ENCODE measurements at places on chromosomes 4 and X. TPM values are rescaled to one million over a fixed set of nuclear protein-coding genes. Genes with fewer than 3 reads are reported as not detected.
A peak's percentile ranks its signal among the peaks of the same experiment; 100 is the strongest.

DNA sequence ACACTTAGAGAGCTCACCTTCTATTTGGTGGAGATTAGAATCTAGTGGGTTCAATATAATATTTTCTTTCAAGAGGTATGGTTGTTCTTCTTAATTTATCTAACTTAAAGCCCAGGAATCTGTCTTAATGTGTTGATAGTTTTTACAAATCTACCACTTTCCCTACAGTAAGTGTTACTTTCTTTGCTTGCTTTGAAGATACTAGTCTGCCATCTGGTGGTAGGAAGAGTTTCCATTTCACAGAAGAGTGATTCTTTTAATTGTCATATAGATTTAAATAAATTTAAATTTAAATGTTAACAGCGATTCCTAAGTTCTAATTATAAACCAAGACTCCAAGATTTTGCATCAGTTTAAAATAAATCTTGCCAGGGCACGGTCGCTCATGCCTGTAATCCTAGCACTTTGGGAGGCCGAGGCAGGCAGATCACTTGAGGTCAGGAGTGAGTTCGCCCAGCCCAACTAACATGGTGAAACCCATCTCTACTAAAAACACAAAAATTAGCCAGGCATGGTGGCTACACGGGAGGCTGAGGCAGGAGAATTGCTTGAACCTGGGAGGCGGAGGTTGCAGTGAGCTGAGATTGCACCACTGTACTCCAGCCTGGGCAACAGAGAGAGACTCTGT lies 43.5 kb downstream of the NUDT9 start:
- H3K4me1 ChIP-seq = no peaks in the 10 kb centered on the region
- peak; percentile 38 for DNase-seq
- H3K27me3 ChIP-seq = no peaks in the 10 kb centered on the region

ALAS2 gene
- total RNA-seq = not detected

- no peaks in the 10 kb centered on the region for H3K27me3 ChIP-seq
- H3K4me1 ChIP-seq = no peaks in the 10 kb centered on the region
- H3K4me3 ChIP-seq = no peak overlapping the region
These were observed 159.2 kb upstream of the NDST4 start for GRCh38 chr4:115272594-115272993.

- no peaks in the 10 kb centered on the region for H3K36me3 ChIP-seq
- H3K4me1 ChIP-seq = peaks cover 17% of the 10 kb centered on the region
- DNase-seq = no peak
- no peak overlapping the region for H3K4me3 ChIP-seq
These were observed 152.7 kb downstream of the APBB2 start for GRCh38 chr4:41061482-41062185.

NEUROG2 gene
- total RNA-seq = 0.12 TPM

GRCh38 chr4:146243141-146243882 lies 29.0 kb downstream of the REELD1 start:
- peaks cover 31% of the 10 kb centered on the region for H3K4me1 ChIP-seq
- H3K36me3 ChIP-seq = no peaks in the 10 kb centered on the region
- H3K27me3 ChIP-seq = no peaks in the 10 kb centered on the region
- no peak overlapping the region for H3K27ac ChIP-seq

CDKL5 gene
- total RNA-seq = 2.5 TPM

- no peaks in the 10 kb centered on the region for H3K27me3 ChIP-seq
- H3K4me1 ChIP-seq = no peaks in the 10 kb centered on the region
- no peaks in the 10 kb centered on the region for H3K36me3 ChIP-seq
- no peak for DNase-seq
- no peak overlapping the region for H3K4me3 ChIP-seq
These were observed 47.8 kb downstream of the NIPAL1 start for GRCh38 chr4:48064349-48064748.

PLK4 gene
- 34.8 TPM for total RNA-seq

DNA sequence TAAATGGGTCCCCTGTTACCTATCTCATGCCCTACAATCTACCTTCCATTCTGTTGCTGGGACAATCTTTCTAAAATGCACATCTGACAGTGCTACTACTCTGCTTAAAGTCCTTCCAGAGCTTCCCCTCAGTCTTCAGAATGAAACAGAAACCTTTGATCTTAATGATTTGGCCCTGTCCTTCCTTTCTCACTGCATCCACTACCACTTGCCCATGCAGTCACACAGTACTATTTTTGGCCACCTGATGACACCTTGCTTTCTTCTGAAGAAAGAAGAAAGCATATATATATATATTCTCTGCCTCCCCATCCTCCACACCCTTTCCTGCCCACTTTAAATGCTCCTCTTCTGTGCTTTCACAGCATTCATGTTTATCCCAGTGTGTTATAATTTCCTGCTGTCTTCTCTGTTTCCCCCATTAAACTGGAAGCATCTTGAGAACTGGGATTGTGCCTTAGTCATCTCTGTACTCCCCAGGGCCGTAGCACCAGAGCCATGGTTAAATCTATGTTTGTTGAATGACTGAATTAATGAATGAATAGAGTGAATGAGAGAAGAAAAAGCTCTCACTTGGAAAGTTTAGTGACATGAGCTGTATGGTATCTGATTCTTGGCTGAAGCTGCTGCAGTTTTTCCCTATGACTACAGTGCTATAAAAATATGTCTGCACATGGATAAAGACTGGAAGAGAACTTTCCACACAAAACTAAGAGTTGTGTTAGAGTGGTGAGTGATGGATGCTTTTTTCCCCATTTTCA lies 56.2 kb downstream of the RTL9 start:
- no peaks in the 10 kb centered on the region for H3K27me3 ChIP-seq
- H3K4me3 ChIP-seq = no peak overlapping the region
- no peak for DNase-seq

HGFAC gene
- 1.1 TPM for total RNA-seq

GRCh38 chrX:38694394-38694793 lies 106.9 kb upstream of the MID1IP1 start:
- H3K4me1 ChIP-seq = no peaks in the 10 kb centered on the region
- DNase-seq = no peak
- H3K27me3 ChIP-seq = no peaks in the 10 kb centered on the region
- H3K27ac ChIP-seq = no peak overlapping the region
- H3K36me3 ChIP-seq = no peaks in the 10 kb centered on the region

CXCL3 gene
- 1.9 TPM for total RNA-seq

GRCh38 chr4:77015390-77015789 lies 60.4 kb downstream of the CCNI start:
- no peak for DNase-seq
- H3K36me3 ChIP-seq = peaks cover 9% of the 10 kb centered on the region
- no peak overlapping the region for H3K27ac ChIP-seq
- no peaks in the 10 kb centered on the region for H3K4me1 ChIP-seq
- H3K27me3 ChIP-seq = no peaks in the 10 kb centered on the region
- no peak overlapping the region for H3K4me3 ChIP-seq

- no peaks in the 10 kb centered on the region for H3K4me1 ChIP-seq
- DNase-seq = no peak
- H3K4me3 ChIP-seq = no peak overlapping the region
- H3K27me3 ChIP-seq = no peaks in the 10 kb centered on the region
- H3K36me3 ChIP-seq = no peaks in the 10 kb centered on the region
- H3K27ac ChIP-seq = no peak overlapping the region
These were observed 16.5 kb downstream of the RNF212 start for GRCh38 chr4:1096841-1097240.

ETDC gene
- total RNA-seq = not detected

BTC gene
- total RNA-seq = 4.5 TPM

DNA sequence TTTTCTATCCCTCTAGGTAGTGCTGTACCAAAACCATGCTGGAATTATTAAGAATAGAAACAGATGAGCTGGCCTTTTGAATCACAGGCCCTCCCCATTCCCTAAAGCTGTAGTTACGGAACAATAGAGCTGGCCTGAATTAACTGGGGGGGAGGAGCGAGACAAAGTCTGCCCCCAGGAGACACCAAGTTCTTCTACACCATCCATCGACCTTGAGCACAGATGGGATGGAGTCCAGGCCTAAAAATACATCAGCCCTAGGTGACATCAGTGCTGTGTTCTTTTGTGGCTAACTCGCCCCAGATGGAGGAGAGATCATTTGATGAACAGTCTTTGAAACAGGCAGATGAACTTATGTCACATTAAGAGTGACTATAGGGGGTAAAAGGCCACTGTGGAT lies 49.6 kb downstream of the LHFPL1 start:
- H3K36me3 ChIP-seq = no peaks in the 10 kb centered on the region
- H3K4me3 ChIP-seq = no peak overlapping the region
- no peak overlapping the region for H3K27ac ChIP-seq
- no peaks in the 10 kb centered on the region for H3K27me3 ChIP-seq
- H3K4me1 ChIP-seq = no peaks in the 10 kb centered on the region
- DNase-seq = no peak

- H3K4me1 ChIP-seq = no peaks in the 10 kb centered on the region
- H3K4me3 ChIP-seq = no peak overlapping the region
- DNase-seq = no peak
- no peak overlapping the region for H3K27ac ChIP-seq
These were observed 32.9 kb downstream of the CHM start for GRCh38 chrX:86014421-86014820.

YIPF7 gene
- not detected for total RNA-seq

- no peaks in the 10 kb centered on the region for H3K36me3 ChIP-seq
- H3K4me1 ChIP-seq = no peaks in the 10 kb centered on the region
- no peak overlapping the region for H3K27ac ChIP-seq
- H3K4me3 ChIP-seq = no peak overlapping the region
- no peaks in the 10 kb centered on the region for H3K27me3 ChIP-seq
- no peak for DNase-seq
These were observed 41.1 kb downstream of the LIMCH1 start for GRCh38 chr4:41579043-41579442.

- no peaks in the 10 kb centered on the region for H3K4me1 ChIP-seq
- H3K27ac ChIP-seq = no peak overlapping the region
- no peak overlapping the region for H3K4me3 ChIP-seq
- no peaks in the 10 kb centered on the region for H3K36me3 ChIP-seq
These were observed 34.4 kb downstream of the PTTG2 start for GRCh38 chr4:37994569-37994968.

GRCh38 chr4:16227462-16227868 lies 1.2 kb upstream of the TAPT1 start:
- H3K4me1 ChIP-seq = no peaks in the 10 kb centered on the region
- no peaks in the 10 kb centered on the region for H3K36me3 ChIP-seq
- H3K27ac ChIP-seq = peak overlapping the region; percentile 90

DNA sequence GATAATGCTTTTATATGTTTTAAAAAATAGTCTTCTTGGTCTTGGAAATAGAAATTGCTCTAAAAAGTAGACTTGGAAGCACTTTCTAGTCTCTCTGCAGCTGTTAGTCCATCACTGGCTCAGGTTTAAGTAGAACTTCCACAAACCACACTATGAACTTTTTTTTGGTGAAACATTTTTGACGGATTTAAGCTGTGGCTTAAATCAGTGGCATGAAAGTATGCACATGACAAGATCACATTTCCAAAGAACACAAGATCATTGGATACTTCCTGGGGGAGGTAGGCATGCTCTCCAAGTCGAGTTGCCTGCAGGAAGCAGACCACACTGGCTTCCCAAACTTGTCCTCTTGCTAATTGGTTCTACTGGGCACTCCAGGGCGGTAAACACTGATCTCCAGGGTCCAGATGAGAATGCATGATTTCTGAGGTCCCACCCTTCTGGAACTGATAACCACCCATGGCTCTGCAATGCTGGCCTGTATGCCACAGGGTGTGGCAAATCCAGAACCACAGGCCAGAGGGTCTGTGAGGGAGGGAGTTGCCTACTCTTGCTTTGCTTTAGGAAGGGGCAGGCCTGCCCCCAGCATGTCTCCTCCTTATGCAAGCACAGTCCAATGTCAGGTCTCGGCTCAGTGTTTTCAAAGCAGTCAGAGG lies 331.9 kb upstream of the SFRP2 start:
- no peak overlapping the region for H3K4me3 ChIP-seq
- no peaks in the 10 kb centered on the region for H3K36me3 ChIP-seq
- H3K4me1 ChIP-seq = peaks cover 19% of the 10 kb centered on the region
- no peak overlapping the region for H3K27ac ChIP-seq
- H3K27me3 ChIP-seq = no peaks in the 10 kb centered on the region

MID1 gene
- 48.8 TPM for total RNA-seq

DNA sequence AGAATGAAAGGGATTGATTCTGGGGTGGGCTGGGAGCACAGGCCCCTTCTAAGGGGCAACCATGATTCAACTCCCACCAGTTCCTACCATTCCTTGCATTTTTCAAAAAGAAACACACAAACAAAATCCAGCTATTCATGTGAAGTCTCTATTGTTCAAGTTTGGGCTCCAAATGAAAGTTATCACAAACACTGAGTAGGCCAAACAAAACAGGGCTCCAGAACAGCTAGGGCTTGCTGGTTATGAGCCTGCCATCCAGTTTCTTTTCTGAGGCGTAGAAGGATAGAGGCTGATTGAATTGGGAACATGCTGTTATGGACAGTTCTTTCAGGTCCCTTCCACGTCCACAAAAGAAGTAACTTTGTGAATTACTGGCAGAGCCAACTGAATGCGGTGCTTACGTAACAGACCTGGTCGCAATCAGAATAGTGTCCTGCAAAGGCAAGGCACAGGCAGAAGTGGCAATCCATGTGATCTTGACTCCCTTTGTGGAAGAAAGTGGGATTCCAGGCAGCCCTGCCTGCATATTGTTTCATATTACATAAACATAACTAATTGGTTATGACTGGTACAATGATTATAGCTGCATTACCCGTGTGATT lies 244.5 kb downstream of the SCFD2 start:
- no peak for DNase-seq
- no peaks in the 10 kb centered on the region for H3K4me1 ChIP-seq
- no peaks in the 10 kb centered on the region for H3K36me3 ChIP-seq
- no peak overlapping the region for H3K27ac ChIP-seq

GRCh38 chr4:162232349-162232748 lies 68.5 kb upstream of the FSTL5 start:
- H3K4me1 ChIP-seq = peaks cover 10% of the 10 kb centered on the region
- no peaks in the 10 kb centered on the region for H3K36me3 ChIP-seq
- H3K27ac ChIP-seq = no peak overlapping the region

GRCh38 chr4:5467111-5467510 lies 241.2 kb downstream of the EVC2 start:
- no peaks in the 10 kb centered on the region for H3K4me1 ChIP-seq
- no peak overlapping the region for H3K4me3 ChIP-seq
- peaks cover 5% of the 10 kb centered on the region for H3K27me3 ChIP-seq

- H3K36me3 ChIP-seq = no peaks in the 10 kb centered on the region
- no peaks in the 10 kb centered on the region for H3K27me3 ChIP-seq
- H3K4me3 ChIP-seq = no peak overlapping the region
- no peaks in the 10 kb centered on the region for H3K4me1 ChIP-seq
- DNase-seq = peak; percentile 44
These were observed 525.4 kb upstream of the HS3ST1 start for GRCh38 chr4:11954093-11954492.

GRCh38 chr4:173745765-173746164 lies 215.7 kb upstream of the HAND2 start:
- H3K4me3 ChIP-seq = no peak overlapping the region
- H3K36me3 ChIP-seq = no peaks in the 10 kb centered on the region
- no peaks in the 10 kb centered on the region for H3K4me1 ChIP-seq
- DNase-seq = no peak
- H3K27me3 ChIP-seq = no peaks in the 10 kb centered on the region

DNA sequence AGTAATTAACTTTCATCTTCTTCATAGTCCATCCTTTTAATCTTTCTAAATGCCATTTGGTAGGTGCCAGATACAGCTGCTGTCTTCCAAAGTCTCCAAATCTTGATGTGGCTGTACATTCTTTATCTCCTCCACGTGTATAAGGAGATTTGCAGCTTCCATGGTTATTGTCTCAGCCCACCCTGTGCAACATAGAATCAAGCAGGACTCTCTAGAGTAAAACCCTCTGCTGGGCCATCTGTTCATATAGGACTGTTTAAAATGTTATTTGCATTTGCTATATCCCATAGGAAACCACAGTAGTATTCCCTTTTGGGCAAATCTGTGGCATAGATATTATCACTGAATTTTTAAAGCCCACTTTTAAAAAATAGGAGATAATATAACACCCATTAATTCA lies 527.2 kb upstream of the EPHA5 start:
- H3K4me1 ChIP-seq = no peaks in the 10 kb centered on the region
- H3K4me3 ChIP-seq = no peak overlapping the region
- H3K36me3 ChIP-seq = no peaks in the 10 kb centered on the region
- no peak for DNase-seq
